ENCODE measurements at places on chromosomes 1 and 21. TPM values are rescaled to one million over a fixed set of nuclear protein-coding genes. Genes with fewer than 3 reads are reported as not detected.

Gene COL18A1
- total RNA-seq: 535 TPM

Gene KRTAP6-2
- total RNA-seq: not detected

Gene MXRA8
- total RNA-seq: 137 TPM

Gene DENND4B
- 19.1 TPM for total RNA-seq

Gene LCE3E
- total RNA-seq: not detected

Gene SPRR2B
- not detected for total RNA-seq

Gene TESK2
- total RNA-seq: 2.9 TPM

Gene SH3BGR
- 1.0 TPM for total RNA-seq

DNA sequence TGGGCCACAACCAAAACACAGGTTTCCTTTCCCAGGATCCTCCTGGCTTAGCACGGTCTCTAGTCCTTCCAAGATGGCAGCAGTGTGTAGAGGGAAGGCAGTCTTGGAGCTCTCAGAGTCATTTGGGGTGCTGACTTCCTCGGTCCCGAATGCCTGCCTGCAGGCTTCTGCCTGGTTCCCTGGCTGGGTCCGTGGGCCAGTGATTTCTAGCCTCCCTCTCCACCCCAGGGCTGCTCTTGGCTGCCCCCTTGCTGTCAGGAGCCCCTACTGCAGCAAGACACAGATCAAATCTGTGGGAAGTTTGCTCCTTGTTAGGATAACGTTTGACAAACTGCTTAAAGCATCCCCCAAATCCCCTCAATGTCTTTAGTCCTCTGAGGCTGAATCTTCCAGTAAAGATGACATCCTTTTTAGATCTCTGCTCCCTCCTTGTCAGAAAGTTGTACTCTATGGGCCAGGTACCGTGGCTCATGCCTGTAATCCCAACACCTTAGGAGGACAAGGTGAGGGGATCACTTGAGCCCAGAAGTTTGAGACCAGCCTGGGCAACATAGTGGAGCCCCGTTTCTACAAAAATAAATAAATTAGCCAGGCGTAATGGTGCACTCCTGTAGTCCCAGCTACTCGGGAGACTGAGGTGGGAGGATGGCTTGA lies 272.5 kb downstream of the RRAGC start:
- no peak for DNase-seq

- DNase-seq: peak; percentile 51
These were observed 48.0 kb downstream of the NID1 start for GRCh38 chr1:236016782-236017400.

- DNase-seq: no peak
These were observed 18.8 kb upstream of the PWP2 start for GRCh38 chr21:44088401-44088780.

- no peak for DNase-seq
These were observed 23.6 kb downstream of the TLCD4 start for GRCh38 chr1:95140791-95141190.

- no peak for DNase-seq
These were observed 104.4 kb downstream of the PCBP3 start for GRCh38 chr21:45747802-45748445.

DNA sequence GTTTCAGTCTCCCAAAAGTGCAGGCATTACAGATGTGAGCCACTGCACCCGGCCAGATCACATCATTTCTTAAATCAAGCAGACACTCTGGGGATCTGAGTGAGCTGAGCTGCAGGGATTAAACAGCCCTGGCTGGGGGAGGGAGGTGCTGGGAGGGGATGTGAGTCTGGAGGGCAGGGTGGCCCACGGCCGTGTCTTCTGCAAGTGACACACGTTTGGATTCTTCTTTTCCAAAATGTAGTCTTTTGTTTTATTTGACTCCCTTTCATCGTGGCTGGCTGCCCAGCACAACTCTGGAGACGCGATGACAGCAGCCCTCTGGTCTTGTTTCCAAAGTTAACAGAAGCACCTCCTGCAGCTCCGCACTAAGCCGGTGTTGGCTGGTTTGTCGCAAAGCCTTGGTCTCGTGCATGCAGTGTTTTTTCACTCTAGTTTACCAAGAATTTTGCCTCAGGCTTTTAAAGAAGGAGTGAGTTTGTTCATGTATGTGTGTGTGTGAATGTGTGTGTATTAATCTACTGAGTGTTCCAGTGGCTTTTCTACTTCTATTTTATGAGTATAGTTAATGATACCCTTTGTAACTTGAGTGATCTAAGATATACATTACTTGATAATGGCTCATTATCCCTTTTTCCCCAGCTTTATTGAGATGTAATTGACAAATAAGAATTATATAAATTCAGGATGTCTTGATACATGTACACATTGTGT lies 2.8 kb upstream of the KRTAP10-5 start:
- no peak for DNase-seq

DNA sequence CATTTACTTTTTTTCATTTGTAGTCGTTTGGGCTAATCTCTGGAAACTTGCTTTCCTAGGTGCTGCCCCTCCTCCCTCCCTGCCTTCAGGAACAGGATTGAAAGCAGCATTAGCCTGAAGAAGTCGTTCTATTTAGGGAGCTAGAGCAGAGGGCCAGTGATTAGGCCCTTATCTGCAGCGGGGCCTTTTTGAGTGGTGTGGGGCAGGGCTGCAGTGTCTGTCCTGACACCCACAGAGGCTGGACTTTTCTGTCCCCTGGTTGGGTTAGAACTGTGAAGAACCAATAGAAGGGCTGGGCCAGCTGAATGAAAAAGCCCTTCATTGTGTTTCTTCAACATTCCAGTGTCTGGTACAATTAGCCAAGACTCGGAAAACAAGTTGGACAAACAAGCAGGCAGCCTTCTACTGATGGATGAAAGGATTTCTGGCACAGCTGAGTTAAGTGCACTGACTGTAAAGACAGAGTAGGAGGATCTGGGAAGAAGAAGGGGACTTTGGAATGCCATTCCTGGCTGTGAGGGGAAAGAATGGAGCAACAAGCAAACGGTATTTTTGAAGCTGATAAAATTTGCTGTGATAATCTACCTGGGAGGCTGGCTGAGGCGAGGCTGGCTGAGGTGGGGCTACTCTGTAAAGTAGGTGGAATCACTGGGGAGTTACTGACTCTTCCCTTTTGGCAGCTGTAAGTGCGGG lies 9.7 kb downstream of the MACF1 start:
- DNase-seq: no peak

DNA sequence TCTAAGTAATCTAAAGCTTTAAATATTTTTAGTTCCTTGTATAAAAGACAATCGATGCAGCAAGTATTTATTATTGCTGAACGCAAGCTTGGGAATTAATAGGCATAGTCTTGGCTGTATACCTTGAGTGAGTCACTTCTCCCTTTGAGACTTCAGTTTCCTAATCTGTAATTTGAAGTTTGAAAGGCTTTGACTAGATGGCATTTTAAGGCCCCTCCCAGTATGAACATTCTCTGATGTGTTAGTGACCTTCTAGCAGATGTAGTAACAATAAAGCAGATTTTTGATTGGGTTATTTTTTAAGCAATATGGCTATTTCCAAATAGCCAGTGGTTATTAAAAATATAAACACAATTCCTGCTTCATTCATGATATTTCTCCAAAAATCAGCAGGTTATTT lies 58.2 kb downstream of the DUSP10 start:
- DNase-seq: no peak

GRCh38 chr1:17184161-17184665 lies 20.7 kb upstream of the PADI1 start:
- DNase-seq: no peak

GRCh38 chr1:75733661-75734060 lies 9.2 kb downstream of the ACADM start:
- no peak for DNase-seq

DNA sequence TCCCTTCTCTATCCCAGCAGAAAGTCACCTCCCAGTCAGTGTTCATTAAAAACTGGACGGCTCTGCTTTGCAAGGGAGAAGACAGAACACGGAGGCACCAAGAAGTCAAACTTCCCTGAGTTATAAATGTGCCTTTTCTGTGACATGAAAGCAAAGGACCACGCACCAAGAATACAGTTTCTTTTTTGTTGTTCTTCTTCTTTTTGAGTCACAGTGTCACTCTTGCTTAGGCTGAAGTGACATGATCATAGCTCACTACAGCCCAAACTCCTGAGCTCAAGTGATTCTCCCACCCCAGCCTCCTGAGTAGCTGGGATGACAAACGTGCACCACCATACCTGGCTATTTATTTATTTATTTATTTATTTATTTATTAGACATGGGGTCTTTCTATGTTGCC lies 22.7 kb downstream of the GLUL start:
- DNase-seq: no peak

- DNase-seq: no peak
These were observed 1632.3 kb downstream of the KCNT2 start for GRCh38 chr1:194975913-194976312.

- no peak for DNase-seq
These were observed 14.4 kb upstream of the DIPK1A start for GRCh38 chr1:92975551-92976232.

GRCh38 chr1:233328142-233328921 lies 808 bp downstream of the MAP3K21 start:
- DNase-seq: no peak

DNA sequence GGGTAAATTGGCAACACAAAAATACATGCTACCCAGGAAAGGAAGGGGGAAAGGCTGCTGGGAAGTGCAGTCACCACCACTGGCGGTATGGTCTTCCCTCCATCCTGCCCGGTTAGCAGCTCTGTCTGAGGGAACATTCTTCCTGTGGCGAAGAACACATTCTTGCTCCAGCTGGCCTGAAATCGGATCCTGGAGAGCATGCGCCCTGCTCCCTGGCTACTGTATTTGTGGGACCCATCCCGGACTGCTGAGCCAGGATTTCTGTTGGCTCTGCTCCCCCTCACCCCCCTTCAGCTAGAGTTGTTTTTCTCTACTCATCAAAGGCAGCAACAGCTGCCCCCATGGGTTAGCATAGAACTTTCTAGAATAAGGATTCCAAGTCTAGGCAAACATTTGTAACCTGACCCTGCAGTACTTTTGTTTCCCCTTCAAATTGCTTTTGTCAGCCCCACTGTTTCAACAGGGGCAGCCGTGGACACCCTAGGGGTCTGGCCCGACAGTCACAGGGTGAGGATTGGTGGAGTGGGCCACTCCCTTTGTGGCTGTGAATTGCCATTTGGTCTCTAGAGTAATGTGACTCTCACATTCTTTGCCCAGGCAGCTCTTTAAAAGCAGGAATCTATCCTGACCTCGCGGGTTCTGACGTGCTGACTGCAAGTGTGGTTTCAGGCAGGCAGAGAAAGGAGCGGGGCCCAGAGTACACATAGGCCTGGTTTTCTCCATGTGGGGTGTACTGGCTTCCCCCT lies 157.7 kb downstream of the TOMM20 start:
- no peak for DNase-seq

DNA sequence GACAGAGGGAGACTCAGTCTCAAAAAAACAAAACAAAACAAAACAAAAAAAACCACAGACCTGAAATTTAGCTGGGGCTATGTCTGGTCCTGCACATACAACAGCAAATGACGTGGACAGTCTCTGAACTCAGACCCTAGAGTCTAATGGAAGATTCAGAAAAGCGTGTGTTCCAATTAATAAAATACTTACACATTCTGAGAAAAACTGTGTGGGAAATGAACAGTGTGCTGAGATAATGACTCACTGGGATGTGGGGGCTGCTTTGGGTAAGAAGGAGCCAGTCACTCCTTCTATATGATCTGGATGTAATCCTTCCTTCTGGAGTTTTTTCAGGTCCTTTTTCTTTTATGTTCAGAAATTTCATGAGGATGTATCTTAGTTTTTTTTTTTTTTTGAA lies 29.4 kb downstream of the CLDN14 start:
- no peak for DNase-seq

DNA sequence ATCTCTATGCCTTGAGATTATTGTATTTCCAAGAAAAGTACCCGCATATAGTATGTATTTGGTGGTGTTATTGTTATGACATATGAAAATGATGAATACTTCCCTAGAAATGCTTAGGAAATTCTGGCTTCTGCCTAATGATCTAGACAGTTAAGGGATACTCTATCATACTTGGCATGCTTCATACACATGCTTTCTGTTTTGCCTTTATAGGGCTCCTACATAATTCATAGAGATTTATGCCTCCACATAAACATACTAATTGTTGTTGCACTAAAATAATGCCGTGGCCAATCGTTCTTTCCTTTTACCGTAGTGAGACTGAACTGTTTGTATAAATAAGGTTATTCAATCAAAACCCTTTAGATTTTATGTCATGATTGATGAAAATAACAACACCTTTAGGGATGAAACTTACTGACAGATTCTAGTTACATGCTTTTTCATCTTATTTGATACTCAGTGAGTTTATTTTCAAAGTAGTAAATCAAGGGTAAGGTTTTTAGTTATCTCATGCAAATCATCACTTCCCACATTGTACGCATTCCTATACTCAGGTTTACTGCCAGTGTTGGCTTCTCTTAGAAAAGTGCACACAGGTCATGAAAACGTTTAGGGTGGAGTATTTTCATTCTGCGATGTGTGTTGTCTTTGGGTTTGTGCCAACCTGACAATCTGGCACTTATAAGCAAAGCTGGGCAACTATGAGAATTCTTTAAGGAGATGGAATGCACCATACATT lies 40.5 kb upstream of the SCYL3 start:
- no peak for DNase-seq

GRCh38 chr1:33443080-33443704 lies 12.3 kb upstream of the PHC2 start:
- no peak for DNase-seq

GRCh38 chr1:54547601-54548388 lies at the start of gene ACOT11:
Gene ACOT11, plus strand, starts transcription at chr1:54548228. Its CDS starts 82 bp downstream, at chr1:54548310.
- no peak for DNase-seq

- no peak for DNase-seq
These were observed 24.6 kb downstream of the WNT3A start for GRCh38 chr1:228031276-228031995.

DNA sequence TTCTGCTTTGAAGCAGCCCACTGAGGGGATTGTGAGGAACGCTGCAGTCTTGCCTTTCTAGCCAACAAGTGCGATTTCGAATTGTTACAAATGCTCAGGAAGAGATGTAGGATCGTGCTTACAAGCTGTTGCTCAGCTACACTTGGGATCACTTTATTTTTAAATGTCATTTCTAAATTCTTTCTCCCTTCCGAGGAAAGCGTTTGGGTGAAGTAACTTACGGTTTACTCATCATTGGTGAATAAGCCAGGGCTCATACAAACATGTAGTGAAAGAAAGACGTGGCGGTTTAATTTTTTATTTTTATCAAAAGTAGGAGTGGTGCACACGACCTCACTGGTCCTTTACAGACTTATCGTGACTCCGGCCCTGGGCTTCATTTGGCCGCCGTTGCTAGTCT lies 386.6 kb downstream of the KIF26B start:
- DNase-seq: no peak

DNA sequence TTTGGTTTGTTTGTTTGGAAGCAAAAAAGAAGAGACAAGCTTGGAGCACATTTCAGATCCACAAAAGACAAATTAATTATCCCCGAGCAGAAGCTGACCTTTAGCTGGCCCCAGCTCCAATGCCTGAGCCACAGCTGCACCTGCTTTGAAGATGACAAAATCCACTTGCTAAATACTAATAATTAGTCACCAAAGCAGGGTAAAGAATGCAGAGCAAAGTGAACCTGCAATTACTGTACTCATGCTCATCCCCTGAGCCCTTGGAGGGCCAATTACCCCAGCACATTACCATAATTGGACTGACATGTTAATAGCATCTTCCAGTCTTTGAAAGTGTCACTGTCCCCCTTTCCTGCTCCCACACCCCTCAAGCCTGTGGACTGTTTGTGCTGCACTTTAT lies 38.2 kb upstream of the KCND3 start:
- DNase-seq: no peak

GRCh38 chr1:207334337-207334736 lies 12.9 kb downstream of the CD55 start:
- DNase-seq: no peak
